ENCODE measurements at places on chromosomes 5 and 9.

GRCh38 chr9:129163753-129164152 lies 14.3 kb downstream of the IER5L start:
- DNase-seq, result no peak

- peak; percentile 15 for DNase-seq
These were observed 507 bp downstream of the CTNND2 start for GRCh38 chr5:11903614-11904264.

- DNase-seq, result peak; percentile 68
These were observed 946 bp downstream of the ADCY2 start for GRCh38 chr5:7396713-7397454.

DNA sequence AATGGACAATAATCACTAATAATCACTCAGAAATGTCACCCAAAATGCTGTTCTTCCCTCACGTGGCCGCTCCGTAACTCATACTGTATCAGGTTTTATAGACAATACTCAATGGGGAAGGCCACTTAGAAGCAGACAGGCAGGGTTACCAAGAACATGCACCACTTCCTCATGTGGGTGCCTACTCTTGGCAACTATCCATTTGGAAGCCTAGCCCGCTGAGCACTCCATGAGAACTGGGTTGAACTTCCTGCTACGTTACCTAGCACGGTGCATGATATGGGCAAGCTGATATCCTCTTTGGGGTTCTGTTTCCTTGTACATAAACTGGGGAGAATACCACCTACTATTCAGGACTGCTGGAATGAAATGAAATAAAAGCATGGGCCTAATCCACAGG lies 14.3 kb downstream of the DAP start:
- DNase-seq, result peak; percentile 77

GRCh38 chr5:84419742-84420141 lies 35.1 kb upstream of the EDIL3 start:
- DNase-seq, result no peak

GRCh38 chr5:169656125-169656901 lies 19.2 kb downstream of the DOCK2 start:
- DNase-seq, result no peak

GRCh38 chr5:170434966-170435605 lies 45.9 kb upstream of the KCNMB1 start:
- peak; percentile 73 for DNase-seq
